ENCODE measurements at places on chromosomes 16 and 17.

DNA sequence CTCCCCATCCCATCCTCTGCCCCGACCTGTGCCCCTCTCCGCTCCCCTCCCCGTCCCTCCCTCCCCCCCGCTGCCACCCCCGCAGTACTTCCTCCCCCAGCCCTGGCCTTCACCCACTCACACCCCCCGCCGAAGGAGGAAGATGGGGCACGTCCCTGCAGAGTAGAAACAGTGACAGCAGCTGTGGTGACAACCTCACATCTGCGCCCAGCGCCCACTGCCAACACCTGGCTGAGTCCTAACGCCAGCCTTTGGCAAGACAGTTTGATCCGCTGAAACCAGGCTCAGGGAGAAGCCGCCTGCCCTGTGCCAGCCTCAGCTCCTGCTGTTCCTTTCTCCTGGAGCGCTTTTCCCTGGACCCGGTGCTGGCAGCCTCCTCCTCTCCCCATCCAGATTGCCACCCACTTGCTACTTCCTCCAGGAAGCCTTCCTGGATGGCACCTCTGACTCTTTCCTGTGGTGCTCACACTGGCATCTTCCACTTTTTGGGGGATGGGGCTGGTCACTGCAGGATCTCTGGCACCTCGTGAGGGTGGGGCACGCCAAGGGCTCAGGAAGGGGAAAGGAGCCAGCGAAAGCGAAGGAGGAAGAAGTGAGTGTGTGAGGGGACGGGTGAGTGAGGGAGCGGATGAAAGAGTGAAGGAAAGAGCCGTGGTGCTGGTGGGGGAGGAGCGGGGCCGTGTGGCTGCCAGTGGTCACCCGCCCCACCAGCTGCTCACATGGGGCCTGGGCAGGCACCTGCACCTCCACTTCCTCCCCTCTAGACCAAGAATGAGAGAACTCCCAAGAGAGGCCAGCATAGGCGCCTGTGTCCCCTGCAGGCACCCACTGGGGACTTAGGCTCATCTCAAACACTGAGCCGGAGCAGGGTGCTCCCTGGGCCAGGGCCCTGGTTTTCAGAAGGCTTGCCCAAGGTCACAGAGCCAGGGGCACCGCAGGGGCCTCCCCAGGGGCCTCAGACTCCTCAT lies 27.0 kb downstream of the ZFPM1 start:
- no peak for DNase-seq

- no peak for DNase-seq
Observed at GRCh38 chr16:79703066-79703465, 102.5 kb upstream of the MAF start.

- no peak for DNase-seq
Observed at GRCh38 chr16:67883146-67883871, 1.4 kb upstream of the NRN1L start.

DNA sequence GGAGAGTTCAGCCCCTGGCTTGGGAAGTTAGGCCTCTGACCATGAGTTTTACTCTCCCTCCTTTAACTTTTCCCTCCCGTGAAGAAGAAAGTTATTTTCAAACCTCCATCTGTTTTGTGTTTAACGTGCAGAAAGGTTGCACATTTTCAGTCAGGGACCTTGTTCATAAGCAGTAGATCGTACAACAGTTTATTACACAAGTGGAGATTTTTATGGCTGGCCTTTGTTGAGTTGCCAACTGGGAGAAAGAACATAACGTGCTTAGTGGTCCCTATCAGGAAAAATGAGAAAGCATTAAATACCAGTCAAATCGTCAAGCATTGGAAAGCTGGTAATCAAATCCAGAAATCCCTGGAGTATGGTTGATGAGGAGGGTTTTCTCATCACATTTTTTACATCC lies 117.9 kb upstream of the MYOCD start:
- DNase-seq = no peak

- DNase-seq = no peak
Observed at GRCh38 chr17:27389542-27390140, 66.6 kb upstream of the KSR1 start.

DNA sequence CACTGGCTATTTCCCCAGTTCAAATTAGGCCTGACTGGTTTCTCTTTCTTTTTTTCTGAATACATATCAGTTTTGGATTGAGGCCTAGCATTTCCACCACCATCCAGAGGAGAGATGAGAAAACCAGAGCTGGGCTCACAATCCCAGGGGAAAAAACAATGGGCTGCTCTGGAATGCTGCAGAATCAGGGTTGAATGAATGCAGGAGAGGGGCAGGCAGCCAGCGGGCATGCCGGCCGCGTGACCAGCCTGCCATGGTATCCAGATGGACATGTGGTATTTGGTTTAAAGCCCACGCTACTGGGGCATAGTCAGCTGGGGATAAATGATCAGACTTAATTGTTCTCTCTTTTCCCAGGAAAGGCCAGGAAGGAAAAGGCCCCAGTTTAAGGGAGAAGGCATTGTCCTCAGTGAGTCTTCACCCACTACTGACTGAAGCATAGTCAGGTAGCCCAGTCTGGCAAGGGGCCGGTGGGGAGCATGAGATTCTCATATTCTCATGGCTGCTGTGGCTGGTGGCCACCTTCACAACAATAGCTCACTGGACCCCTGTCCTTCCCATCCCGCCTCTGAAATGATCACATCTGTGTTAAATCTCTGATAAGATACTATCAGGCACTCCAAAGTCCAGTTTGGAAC lies 38.7 kb upstream of the RHOT1 start:
- DNase-seq = no peak

GRCh38 chr16:88888057-88888456 lies 21.6 kb upstream of the PABPN1L start:
- no peak for DNase-seq

DNA sequence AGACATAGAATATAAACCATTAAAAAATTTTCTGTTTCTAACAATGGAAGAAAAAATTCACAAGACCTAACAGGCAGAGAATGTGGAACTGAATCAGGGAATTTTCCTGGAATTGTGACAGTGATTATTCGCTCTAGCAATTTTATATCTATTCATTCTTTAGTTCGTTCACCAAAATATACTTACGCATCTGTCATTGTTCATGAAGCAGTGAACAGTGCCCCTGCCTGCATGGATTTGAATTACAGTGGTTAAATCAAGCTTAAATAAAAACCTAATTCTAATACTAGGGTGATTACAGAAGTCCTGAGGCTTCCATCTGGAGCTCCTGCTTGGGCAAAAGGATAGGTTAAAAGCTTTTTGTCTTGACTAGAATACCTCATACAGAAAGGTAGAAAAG lies 48.6 kb downstream of the ABCA8 start:
- DNase-seq = no peak

DNA sequence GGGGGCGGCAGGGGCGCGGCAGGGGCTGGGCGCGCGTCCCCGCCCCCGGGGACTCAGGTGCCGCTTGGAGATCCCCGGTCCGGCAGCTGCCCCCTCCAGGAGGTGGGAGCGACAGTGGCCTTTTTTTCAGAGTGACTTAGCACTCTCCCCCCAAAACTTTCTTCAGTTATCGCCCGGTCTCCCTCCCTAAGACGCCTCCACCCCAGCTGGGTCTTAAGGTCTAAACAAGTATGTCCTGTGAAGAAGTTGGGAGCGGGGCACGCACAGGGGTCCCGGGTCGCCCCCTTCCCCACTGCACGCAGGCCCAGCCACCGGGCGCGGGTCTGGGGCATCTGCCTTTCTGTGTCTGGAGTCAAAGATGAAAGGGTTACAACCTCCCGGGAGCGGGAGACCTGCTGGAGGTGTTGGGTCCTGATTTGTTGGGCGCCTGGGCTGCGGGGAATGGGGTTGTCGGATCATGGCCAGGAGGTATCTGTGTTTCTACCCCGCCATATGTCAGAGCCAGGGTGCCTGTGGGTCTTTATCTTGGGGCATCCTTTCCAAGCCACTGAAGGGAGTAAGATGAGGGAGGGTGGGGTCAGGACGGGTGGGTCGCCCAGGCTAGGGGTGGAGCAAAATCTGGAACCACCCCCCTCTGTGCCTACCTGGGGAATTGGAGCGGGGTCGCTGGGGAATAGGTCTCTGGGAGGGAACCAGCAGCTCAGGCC lies 757 bp downstream of the FMNL1 start:
- no peak for DNase-seq

DNA sequence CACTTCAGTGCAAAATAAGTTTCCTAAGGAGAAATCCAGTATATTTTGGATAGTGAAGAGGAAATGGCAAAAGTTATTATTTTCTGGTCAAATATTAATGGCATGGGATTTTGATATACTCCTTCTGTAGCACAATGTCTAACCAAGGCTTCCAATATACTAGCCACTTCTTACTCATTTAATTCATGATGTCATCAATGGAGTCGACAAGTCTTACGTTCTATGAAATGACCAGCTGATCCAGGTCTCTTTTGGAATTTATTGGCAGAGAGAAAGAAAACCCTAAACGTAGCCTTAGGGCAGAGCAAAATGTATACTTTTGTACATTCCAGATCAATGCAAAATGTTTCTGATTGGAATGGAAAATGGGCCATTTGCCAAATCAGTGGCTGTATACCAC lies 8.3 kb upstream of the ABCA10 start:
- no peak for DNase-seq

DNA sequence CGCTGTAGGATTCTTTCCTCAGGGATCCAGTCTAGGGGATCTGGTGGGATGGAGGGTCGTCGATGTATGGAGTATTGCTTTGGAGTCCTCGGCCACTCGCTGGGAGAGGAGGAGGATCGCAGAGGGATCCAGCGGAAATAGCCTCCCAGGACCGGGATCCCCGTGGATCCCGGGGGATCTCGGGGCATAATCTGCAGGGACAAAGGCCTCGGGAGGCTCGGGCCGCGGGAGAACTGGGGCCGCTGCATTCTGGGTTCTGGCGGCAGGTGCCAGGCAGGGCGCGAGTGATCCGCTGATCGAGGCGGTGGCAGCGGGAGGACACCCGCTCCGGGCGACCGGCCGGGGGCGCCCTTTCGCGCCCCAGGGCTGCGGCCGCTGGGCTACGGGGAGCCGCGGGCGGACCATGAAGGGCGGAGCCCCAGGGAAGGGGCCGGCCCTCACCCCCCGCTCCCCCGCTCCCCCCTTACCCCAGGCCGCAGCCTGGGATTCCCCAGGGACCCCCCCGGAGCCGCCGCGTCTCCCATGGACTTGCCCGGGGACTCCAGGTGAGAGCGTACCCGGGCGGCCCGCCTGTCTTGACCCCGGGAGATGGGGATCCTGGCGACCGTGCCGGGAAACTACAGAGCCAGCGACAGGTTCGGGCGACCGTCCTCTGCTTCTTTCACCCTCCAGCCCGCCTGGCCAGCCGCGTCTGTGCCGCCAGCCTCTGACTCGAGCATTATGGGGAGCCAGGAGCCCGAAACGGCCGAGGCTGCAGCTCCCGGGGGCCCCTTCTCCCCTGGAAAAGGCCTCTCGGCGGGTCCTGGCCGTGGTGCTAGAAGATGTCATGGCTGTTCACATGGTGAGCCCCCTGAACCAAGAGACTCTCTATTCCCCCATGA lies 604 bp downstream of the PRR14 start:
- DNase-seq = no peak

DNA sequence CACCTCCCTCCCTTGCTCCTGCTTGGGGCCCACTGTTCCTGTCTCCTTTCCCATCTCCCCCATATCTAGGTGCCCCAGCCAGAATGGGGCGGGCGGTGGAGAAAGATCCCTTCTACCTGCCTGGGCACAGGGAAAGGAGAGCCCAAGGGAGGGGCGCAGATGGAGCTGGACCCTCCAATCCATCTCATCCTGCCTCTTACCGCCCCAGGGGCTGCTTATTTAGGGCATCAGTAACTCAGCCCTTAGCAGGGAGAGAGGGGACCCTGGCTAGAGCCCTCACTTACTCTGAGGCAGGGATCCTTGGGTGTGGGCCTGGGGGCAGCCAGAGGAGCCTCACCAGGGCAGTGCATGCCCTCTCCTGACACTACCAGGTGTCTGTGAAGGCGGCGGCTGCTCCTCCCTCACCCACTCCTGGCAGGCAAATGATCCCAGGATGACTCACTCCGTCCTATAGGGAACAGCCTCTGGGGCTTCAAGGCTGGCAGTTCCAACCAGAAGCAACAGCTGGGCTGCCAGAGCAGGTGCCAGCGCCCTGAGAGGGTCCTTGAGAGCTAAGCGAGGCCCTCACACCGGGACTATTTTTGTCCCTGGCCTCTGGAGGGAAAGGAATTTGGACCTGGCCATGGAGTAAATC lies 16.3 kb upstream of the BCAR1 start:
- DNase-seq = no peak

GRCh38 chr17:19787733-19788357 lies 39.7 kb upstream of the ALDH3A1 start:
- DNase-seq = no peak

GRCh38 chr16:7422036-7422888 lies 89.6 kb downstream of the RBFOX1 start:
- no peak for DNase-seq

DNA sequence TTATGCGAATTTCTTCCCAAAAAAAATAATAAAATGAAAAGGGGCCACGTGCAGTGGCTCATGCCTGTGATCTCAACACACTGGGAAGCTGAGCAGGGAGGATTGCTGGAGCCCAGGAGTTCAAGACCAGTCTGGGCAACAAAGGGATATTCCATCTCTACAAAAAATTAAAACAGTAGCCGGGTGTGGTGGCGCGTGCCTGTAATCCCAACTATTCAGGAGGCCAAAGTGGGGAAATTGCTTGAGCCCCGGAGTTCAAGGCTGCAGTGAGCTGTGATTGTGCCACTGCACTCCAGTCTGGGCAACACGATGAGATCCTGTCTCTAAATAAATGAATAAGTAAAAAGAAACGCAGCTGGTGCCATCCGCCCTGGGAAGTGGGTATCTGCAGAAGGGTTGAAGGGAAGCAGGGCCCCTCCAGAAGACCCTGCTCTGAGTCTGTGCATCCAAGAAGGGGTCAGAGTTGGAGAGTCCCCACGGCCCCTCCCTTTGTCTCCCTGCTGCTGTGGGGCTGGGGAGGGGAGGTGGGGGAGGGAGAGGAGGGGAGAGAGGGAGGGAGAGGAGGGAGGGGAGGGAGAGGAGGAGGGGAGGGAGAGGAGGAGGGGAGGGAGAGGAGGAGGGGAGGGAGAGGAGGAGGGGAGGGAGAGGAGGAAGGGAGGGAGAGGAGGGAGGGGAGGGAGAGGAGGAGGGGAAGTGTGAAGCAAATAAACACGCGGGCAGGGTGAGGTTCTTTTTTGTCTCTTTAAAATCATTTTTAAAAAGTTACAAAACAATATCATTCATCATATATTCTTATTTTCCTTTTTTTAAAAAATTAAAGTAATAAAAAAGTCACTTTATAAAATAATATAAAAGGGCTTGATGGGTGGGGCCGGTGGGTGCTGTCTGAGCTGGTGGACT lies 5.0 kb upstream of the MYADML2 start:
- no peak for DNase-seq

- no peak for DNase-seq
Observed at GRCh38 chr17:2943981-2944380, 119.4 kb downstream of the OR1D5 start.

- DNase-seq = no peak
Observed at GRCh38 chr16:84308120-84308519, 13.4 kb downstream of the WFDC1 start.

DNA sequence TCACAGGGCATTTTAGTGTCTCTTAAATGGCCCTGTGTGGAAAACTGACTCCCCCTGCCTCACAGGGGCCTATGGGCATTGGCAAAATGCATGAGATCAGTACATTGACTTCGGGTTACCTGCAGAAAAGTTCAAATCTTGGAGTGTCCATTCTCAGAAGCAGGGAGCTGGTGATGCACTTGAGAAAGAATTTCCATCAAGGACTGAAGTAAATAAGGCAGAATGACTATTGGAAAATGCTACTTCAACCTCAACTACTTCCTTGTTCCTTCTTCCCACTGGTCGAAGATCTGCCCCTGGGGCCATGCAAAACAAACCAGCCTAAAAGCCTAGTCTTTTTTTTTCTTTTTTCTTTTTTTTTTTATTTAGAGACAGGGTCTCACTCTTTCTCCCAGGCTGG lies 13.8 kb upstream of the GSDMA start:
- DNase-seq = no peak
